Foreskin keratinocyte (primary cell): ENCODE measurements at places on chromosomes 1 and 21. TPM values are rescaled to one million over a fixed set of nuclear protein-coding genes. Genes with fewer than 3 reads are reported as not detected.

The AMIGO1 gene
- polyA plus RNA-seq, result 0.16 and 0.48 TPM in 2 replicates

The RCSD1 gene
- 0.02 and 0.03 TPM in 2 replicates for polyA plus RNA-seq

The ASCL5 gene
- polyA plus RNA-seq, result 0.04 TPM in 1 of 2 replicates, not detected in the other

The SYCP1 gene
- polyA plus RNA-seq, result not detected in 2 replicates

The CDK18 gene
- polyA plus RNA-seq, result 13.4 and 13.7 TPM in 2 replicates

The IVNS1ABP gene
- 39.8 and 45.6 TPM in 2 replicates for polyA plus RNA-seq

The RGS4 gene
- polyA plus RNA-seq, result 0.37 and 0.38 TPM in 2 replicates

The AADACL4 gene
- polyA plus RNA-seq, result not detected in 2 replicates

The BRINP3 gene
- polyA plus RNA-seq, result not detected in 2 replicates

The EFNA3 gene
- 4.3 and 5.0 TPM in 2 replicates for polyA plus RNA-seq

The FLG2 gene
- polyA plus RNA-seq, result 0.03 and 0.04 TPM in 2 replicates

The SNAPIN gene
- polyA plus RNA-seq, result 52.8 and 59.4 TPM in 2 replicates

The CSF1 gene
- polyA plus RNA-seq, result 1.2 TPM in 2 replicates

The PAPPA2 gene
- polyA plus RNA-seq, result 0.02 and 0.32 TPM in 2 replicates

The FAM72C gene
- 1.9 and 5.4 TPM in 2 replicates for polyA plus RNA-seq

The RGSL1 gene
- not detected in 2 replicates for polyA plus RNA-seq

The SPRR2E gene
- 3.4 and 4.3 TPM in 2 replicates for polyA plus RNA-seq

The TMEM201 gene
- polyA plus RNA-seq, result 8.0 and 8.9 TPM in 2 replicates

The GBP4 gene
- 0.01 TPM in 2 replicates for polyA plus RNA-seq

The DNALI1 gene
- 0.77 and 1.5 TPM in 2 replicates for polyA plus RNA-seq

The LCE3D gene
- polyA plus RNA-seq, result 7.3 and 9.3 TPM in 2 replicates

The LY9 gene
- polyA plus RNA-seq, result not detected in 2 replicates

The SFN gene
- polyA plus RNA-seq, result 4,130 and 4,582 TPM in 2 replicates

The TRIM46 gene
- 3.6 and 3.8 TPM in 2 replicates for polyA plus RNA-seq
